SK-N-SH treated with all-trans-retinoic acid at 6 μM for 48 hours (cell line): ENCODE measurements at places on chromosomes 2 and 18.
A peak's percentile ranks its signal among the peaks of the same experiment; 100 is the strongest.

GRCh38 chr2:240347373-240347940 is 88.0 kb upstream of the GPC1 start:
- ATAC-seq = no peak

- no peak for ATAC-seq
Observed at GRCh38 chr2:179449010-179449409, 184.4 kb upstream of the SESTD1 start.

GRCh38 chr2:149587950-149588487 is 444 bp upstream of the MMADHC start:
- peak; percentile 49 for ATAC-seq

DNA sequence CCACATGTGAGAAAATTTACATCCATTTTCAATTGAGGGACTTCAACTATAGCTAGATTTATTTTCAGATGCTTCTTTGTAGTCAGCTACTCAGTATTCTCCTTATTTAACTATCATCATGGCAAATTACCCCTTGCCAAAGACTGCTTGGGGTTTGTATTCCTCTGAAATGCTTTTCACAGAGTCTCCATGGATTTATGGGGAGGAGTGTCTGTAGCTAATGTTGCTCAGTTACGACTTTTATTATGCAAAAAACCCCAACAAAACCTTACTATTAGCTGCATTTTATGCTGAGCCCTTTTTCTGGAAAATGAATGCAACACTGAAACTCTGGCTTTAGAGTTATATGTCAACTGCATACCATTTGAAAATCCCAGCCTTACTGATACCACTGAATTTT is 78.6 kb downstream of the RFTN2 start:
- no peak for ATAC-seq

- no peak for ATAC-seq
Observed at GRCh38 chr2:88261725-88262124, 91.6 kb downstream of the THNSL2 start.

DNA sequence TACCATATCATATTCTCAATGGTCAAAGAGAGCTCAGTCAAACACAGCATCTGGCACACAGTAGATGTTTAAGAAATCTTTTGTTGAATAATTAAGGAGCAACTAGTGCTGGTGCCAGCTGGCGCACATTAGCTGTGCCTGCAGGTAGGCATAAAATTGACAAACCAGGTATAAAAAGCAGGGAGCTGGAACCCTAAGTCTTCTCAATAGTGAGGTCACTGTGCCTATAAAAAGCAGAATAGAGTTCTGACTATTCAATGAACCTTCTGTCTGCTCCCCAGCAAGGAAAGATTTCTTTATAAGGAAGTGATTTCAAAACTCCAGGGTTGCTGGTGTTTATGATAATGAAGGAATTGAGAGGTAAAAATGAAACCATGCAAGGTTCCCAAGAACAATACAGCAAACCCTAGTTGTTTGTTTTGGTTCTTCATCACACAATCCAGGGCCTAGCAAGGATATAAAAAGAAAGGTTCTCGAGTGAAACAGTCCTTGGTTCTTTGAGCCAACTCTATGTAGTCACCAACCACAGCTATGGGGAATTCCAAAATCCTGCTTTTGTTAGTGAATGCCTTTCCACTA is 76.1 kb downstream of the THADA start:
- peak; percentile 65 for ATAC-seq

DNA sequence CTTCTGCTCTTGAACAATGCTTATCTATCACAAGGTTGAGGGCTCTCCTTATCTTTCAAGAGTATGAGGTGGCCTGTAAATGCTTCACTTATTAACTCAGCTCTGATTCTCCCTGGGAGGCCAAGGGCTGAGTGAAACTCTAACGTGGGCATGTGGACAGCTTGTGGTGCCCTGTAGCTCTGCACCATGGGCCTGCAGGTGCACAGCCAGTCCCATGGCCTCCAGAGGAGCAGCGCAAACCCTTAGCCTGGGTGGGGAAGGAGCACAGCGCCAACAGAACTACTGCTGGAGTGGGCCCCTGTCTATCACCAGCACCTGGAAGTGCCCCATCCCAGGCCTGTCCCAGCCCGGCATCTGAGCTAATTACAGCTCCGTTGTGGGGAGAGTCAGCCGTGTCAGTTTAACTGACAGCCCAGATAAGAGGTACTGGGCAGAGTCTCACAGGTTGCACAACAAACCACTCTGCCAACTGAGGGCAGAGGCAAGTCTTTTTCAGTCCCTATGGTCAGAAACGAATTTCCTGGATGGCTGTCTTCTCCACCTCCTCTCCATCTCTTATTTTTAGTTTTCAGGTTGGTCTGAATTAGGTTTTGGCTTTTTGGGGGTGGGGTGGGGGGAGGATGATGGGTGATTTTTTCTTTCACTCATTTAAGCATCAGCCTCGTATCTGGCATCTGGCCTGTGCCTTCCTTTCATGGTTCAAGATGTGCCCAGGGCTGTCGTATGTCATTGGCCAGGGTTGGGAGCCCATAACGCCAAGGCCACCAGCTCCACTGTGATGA is 219.5 kb downstream of the BCL2 start:
- ATAC-seq = no peak

GRCh38 chr2:113273027-113273551 is 5.6 kb downstream of the PAX8 start:
- ATAC-seq = peak; percentile 87

GRCh38 chr2:4346628-4347027 is 643.3 kb downstream of the DCDC2C start:
- no peak for ATAC-seq
